NB4 (cell line): ENCODE measurements at places on chromosomes 16 and 17.
A peak's percentile ranks its signal among the peaks of the same experiment; 100 is the strongest.

GRCh38 chr16:25585526-25585925 is 106.2 kb upstream of the HS3ST4 start:
- DNase-seq: peak; percentile 8

DNA sequence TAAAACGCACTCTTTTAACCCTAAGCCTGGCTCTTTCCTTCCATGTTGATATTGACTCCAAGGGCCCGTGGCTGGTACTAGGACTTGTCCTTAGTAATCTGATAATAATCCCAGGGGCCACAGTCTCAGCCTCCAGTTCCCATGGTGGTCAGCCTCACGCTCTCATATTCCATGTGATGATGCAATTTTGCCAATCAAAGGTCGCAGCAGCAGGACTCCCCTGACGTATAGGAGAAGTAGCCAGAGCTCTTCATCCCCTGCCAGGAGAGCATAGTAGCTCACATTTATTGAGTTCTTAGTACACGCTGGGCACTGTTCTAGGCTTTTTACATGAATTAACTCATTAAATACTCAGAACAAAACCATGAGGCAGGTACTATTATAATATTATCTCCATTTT is 42.4 kb downstream of the CD300LF start:
- no peak for DNase-seq

GRCh38 chr16:19884611-19885450 is at the start of gene GPRC5B:
TSS of gene GPRC5B (minus strand) at chr16:19884848. CDS start at chr16:19872845, 12,003 bp downstream.
- peak; percentile 40 for DNase-seq

GRCh38 chr16:29848420-29849297 is 14.4 kb downstream of the CDIPT start:
- DNase-seq: peak; percentile 81

- DNase-seq: no peak
These were observed 515 bp downstream of the GFAP start for GRCh38 chr17:44914698-44915271.

- peak; percentile 70 for DNase-seq
These were observed 3.8 kb downstream of the ERCC4 start for GRCh38 chr16:13923703-13924298.

DNA sequence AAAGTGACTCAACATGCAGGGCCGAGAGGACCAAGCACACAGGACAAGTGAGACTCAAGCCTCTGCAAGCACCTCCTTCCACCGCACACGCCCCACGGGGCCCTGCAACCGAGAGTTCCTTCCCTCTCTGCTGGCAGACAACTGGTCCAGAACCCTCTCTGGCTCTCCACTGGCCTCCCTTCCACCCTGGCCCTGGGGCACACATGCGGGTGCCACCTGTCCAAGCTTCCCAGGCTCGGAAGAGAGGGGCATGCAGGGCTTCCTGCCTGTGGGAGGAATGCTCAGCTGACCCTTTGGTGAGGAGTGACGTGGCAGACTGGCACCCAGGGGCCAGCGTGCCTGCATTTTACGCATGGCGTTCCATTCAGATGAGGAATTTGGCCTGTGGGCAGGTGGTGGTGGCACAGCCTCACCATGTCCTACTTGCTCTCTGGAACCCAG is 59.8 kb downstream of the PIPOX start:
- DNase-seq: no peak
